ENCODE measurements at places on chromosomes 6 and 20.

DNA sequence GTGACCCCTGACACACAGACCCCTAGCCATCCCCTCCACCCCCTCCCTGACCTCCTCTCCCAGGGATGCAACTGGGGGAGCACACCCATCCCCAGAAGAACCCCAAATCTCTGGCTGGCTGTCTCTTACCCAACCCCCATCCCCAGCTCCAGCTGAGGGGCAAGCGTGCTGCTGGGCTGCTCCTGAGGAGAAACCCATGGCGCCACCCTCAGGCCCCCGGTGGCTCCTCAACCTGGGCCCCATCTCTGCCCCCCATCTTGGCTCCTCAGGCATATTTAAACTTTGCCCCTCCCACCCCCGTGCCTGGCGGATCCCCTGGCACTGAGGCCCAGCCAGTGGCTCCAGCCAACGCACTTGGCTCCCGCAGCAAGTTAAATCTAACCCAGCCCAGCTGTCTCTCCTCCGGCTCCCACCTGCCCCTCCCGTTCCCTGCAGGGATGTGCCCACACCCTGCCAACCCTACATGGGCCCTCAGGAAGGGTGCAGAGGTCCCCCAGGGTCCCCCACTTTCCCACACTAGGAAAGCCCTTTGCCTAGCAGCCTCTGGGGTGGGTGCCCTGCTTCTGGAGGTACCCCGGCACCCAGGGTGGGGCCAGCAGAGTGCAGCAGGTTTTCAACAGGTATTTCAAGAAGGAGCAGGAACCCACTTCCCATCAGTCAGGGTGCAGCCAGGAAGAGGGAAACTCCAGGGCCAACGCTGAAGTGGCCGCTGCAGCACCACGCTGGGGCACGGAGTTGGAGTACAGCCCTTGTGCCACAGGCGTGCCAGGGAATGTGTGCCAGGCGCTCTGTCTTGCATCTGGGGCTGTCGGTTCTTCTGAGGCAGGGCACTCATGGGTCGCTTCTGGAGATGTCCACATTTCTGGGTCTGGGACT is 5.3 kb upstream of the OSBPL2 start:
- DNase-seq: no peak

DNA sequence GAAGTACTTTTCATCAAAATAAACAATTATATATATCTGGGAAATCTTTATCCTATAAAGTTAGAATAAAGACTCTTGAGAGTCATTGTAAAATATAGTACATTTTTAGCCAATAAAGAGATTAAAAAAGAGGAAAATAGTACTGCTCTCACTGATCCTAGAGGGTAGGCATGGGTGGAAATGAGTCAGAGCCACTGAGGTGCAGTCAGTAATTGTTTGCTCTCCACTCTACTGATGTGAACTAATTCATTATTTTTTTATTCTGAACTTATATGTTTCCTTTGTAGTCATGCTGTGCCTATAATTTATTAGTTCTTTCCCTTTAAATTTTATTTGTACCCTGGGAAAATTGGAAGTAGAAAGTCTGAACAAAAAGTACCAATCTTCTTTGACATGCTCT is 1359.4 kb upstream of the GJE1 start:
- no peak for DNase-seq

- DNase-seq: no peak
Observed at GRCh38 chr6:132388291-132388690, 13.0 kb downstream of the MOXD1 start.

DNA sequence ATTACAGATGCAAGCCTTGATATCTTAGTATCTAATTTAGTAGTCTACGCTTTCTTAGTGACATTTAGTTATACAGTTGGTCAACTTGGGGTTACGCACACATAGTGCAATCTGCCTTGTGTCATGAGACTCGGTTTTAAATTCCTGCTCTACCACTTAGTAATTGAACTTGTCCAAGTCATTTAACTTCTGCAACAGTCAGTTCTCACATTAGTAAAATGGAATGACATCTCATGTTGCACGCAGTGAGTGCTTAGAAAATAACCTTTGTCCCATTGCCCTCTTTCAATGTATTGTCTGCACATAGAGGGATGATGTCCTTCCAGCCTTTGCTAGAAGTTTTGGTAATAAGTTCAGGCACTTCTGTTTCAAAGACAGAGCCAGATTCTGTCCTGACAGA is 48.6 kb downstream of the TMEM170B start:
- no peak for DNase-seq

GRCh38 chr20:59660471-59660870 is 56.1 kb downstream of the PHACTR3 start:
- no peak for DNase-seq

- DNase-seq: no peak
Observed at GRCh38 chr6:37622646-37623071, 75.0 kb downstream of the MDGA1 start.

GRCh38 chr20:50477239-50477872 is 32.8 kb upstream of the PTPN1 start:
- no peak for DNase-seq

GRCh38 chr6:15653581-15653980 is 9.2 kb downstream of the DTNBP1 start:
- no peak for DNase-seq

Data from bone marrow (tissue), 2 donors.